ENCODE measurements at places on chromosomes 7 and 10.

- no peaks in the 10 kb centered on the region for H3K36me3 ChIP-seq
- no peak overlapping the region for H3K4me3 ChIP-seq
- H3K27ac ChIP-seq = no peak overlapping the region
- no peaks in the 10 kb centered on the region for H3K4me1 ChIP-seq
- no peaks in the 10 kb centered on the region for H3K27me3 ChIP-seq
Observed at GRCh38 chr10:20457649-20458048, 439.5 kb downstream of the NEBL start.

- H3K4me1 ChIP-seq = no peaks in the 10 kb centered on the region
- H3K27me3 ChIP-seq = no peaks in the 10 kb centered on the region
Observed at GRCh38 chr10:77801474-77802161, 124.9 kb downstream of the DLG5 start.

DNA sequence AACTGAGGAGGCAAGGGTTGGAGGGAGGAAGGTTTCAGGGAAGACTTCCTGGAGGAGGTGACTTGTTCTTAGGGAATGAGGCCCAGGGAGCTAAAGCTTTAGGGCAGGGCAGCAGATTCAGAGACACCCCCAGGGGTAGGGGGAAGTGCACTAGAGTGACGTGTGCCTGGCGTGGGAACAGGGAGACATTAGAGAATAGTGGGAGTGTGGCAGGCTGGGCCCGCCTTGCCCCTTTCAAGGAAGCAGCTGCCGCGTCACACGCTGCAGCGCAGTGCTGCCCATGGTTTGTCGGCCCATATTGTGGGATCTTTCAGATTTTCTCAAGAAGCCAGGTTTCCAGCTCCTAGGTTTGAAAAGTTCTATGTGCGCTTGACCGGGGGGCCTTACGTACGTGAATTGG lies 139.4 kb downstream of the LHPP start:
- ATAC-seq = no peak
- no peak overlapping the region for H3K4me3 ChIP-seq
- no peak overlapping the region for H3K27ac ChIP-seq
- no peaks in the 10 kb centered on the region for H3K36me3 ChIP-seq

DNA sequence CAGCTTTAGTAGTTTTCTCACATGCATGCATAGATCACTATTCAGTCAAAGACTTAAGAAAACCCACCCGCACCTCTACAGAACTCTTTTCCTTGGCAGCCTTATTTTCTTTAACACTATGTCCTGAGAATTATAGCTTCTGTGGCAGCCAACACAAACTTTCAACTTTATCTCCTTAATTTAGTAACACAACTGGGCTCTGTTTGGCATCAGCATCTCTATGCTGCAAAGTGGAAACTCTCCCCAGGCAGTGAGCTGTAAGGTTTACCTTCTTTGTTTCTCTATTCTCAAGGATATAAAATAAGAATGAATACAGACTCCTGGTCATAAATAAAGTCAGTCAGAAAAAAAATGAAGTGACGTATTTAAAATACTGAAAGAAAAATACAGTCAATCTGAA lies 115.2 kb upstream of the PPP1R9A start:
- no peak for ATAC-seq
- no peak overlapping the region for H3K4me3 ChIP-seq
- H3K27me3 ChIP-seq = no peaks in the 10 kb centered on the region
- no peaks in the 10 kb centered on the region for H3K4me1 ChIP-seq
- no peak overlapping the region for H3K27ac ChIP-seq

- no peaks in the 10 kb centered on the region for H3K36me3 ChIP-seq
- ATAC-seq = no peak
- H3K27ac ChIP-seq = no peak overlapping the region
Observed at GRCh38 chr7:29995652-29996051, 6.1 kb upstream of the SCRN1 start.

DNA sequence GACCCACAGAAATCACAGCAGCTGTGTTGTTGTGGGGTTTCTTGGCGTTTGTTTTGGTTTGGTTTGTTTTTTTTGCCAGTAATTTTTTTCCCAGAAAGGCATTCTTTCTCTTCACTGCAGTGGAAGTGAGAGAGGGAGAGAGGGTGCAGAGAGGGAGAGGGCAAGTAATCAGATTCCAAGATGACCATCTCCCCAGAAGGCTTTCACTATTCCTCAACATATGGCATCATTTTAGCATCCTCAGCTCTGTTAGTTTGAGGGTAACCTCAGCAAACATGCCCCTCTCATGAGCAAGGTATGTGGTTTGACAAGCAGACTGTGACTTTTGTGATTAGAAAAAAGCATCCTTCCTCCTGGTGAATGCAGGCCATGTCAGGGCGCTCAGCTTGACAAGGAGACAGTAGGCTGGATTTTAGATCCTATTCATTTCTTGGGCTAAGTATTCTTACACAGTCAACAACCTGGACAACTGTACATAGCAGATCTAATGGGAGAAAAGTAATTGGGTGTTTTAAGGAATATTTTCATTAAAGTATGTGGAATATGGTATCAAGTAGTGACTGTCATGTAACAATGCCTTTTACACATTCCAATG lies 86.3 kb upstream of the PIK3CG start:
- H3K27me3 ChIP-seq = no peaks in the 10 kb centered on the region
- H3K4me3 ChIP-seq = no peak overlapping the region
- no peaks in the 10 kb centered on the region for H3K36me3 ChIP-seq
- ATAC-seq = no peak

DNA sequence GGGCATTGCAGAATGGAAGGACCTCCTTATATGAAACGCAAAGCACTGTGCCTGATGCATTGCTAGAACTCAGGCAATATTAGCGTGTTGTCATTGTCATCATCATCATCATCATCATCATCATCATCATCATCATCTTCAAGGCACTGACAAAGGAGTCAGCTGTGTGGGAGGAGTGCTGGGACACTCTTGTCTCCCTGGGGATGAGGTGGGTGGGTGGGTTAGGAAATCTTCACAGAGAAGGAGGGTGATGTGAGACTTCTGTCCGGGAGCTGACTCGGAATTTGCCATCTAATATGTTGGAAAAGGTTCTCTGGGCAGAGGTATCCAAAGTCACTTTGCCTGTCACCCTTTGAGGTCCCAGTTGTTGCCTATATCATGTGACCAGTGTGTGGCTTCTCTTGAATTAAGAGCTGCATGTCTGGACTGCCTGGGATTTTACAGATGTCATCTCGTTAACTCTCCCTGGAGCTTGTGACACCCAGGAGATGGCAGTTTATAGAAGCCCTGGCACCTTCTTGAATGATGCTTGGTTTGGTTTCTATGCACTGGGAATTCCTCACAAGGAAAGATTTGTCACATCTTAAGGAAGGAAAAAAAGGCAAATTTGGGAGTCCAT lies 7.1 kb downstream of the HTRA1 start:
- H3K27ac ChIP-seq = peak overlapping the region; percentile 52
- ATAC-seq = no peak
- H3K4me3 ChIP-seq = no peak overlapping the region
- peaks cover 45% of the 10 kb centered on the region for H3K4me1 ChIP-seq
- no peaks in the 10 kb centered on the region for H3K36me3 ChIP-seq
- H3K27me3 ChIP-seq = no peaks in the 10 kb centered on the region

DNA sequence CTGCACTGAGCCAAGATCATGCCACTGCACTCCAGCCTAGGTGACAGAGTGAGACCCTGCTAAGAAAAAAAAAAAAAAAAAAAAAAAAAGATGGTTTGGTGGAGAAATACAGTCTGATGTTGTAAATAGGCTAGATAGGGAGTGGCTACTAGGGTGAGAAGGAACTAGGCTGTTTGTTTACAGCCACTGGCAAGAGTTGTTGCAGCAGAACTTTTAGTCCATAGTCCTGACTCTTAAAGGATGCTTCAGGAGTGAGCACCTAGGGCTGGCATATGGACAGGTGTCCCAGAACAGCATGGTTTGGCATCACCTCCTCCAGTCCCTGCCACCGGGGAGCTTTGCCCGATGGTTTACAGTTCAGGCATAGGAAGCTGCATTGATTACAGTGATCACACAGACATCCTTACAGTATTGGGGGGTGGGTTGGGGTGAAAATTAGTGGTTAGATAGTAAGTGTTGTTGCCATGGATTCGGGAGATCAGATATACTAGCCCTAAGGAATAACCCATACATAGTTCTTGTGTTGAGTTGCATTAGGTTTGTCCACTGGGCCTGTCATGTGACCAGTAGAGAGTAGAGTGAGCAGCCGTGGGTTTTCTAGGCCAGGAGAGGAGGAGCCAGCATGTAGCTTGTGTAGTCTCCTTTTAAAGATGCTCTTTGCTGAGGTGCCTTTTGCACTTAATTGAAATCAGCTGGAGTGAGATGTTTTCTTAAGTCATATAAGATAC lies 35.9 kb downstream of the ZRANB1 start:
- H3K27me3 ChIP-seq = no peaks in the 10 kb centered on the region
- H3K4me3 ChIP-seq = no peak overlapping the region
- H3K4me1 ChIP-seq = no peaks in the 10 kb centered on the region
- H3K36me3 ChIP-seq = no peaks in the 10 kb centered on the region
- H3K27ac ChIP-seq = no peak overlapping the region

DNA sequence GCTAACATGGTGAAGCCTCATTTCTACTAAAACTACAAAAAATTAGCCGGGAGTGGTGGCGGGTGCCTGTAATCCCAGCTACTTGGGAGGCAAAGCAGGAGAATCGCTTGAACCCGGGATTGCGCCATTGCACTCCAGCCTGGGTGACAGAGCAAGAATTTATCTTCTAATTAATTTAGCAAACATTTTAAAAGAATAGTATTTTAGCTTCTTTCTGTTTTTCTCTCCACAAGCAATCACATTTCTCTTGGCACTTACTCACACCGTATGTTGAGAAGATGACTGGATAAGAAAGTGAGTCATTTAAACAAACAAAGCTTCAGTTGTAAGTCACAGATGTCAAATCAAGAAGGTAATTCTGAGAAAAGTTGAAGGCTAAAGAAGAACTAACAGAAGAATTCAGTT lies 264.0 kb downstream of the ARL4A start:
- no peaks in the 10 kb centered on the region for H3K27me3 ChIP-seq
- no peaks in the 10 kb centered on the region for H3K36me3 ChIP-seq
- ATAC-seq = no peak
- H3K27ac ChIP-seq = no peak overlapping the region
- H3K4me3 ChIP-seq = no peak overlapping the region
- H3K4me1 ChIP-seq = no peaks in the 10 kb centered on the region

GRCh38 chr10:85212526-85212925 lies 884.1 kb downstream of the CCSER2 start:
- no peaks in the 10 kb centered on the region for H3K4me1 ChIP-seq
- H3K4me3 ChIP-seq = no peak overlapping the region
- H3K27me3 ChIP-seq = peaks cover 10% of the 10 kb centered on the region
- ATAC-seq = no peak
- H3K36me3 ChIP-seq = no peaks in the 10 kb centered on the region

Measured in gastroesophageal sphincter (tissue), 4 donors.